ENCODE measurements at places on chromosomes 2 and 18.
A peak's percentile ranks its signal among the peaks of the same experiment; 100 is the strongest.

GRCh38 chr18:32328379-32328778, 138.5 kb downstream of the MEP1B start:
- DNase-seq: no peak

DNA sequence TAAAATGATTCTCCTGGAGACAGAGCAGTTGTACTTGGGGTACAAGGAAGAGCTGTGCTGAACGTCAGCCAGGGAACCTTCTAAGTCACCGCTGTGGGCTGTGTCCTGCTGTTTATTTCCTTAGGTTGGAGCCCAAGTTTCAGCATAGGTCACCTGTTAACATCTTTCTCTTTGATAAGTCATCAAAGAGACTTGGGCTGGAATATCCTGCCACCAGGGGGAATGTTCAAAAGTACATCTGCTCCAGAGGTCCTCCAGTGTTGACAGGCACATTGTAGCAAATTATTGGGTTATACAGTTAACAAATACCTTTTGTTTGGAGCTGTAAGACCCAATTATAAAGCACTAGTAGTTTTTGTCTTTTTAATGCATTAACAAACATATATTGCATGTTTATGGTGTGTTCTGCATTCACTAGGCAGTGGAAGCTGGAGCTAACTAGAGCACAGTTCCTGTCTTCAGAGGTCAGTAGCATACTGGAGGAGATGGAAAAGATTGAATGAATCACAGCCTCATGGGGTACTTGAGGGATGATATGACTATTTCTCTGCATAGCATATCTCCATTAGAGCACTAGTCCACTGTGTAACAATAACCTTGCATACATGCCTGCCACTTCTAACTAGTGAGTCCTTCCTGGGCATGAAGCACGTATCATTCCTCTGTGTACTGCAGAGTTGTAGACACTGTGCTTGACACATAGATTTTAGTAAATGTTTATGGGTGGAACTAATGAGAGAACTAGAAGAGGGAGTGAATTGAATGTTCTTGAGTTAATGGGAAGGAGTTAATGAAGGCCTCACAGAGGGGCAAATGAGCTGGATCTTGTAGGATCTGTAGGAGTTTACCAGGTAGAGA, 182.1 kb downstream of the AGAP1 start:
- no peak for DNase-seq

- DNase-seq: no peak
Measured at GRCh38 chr2:55147531-55147930, 84.6 kb downstream of the CLHC1 start.

DNA sequence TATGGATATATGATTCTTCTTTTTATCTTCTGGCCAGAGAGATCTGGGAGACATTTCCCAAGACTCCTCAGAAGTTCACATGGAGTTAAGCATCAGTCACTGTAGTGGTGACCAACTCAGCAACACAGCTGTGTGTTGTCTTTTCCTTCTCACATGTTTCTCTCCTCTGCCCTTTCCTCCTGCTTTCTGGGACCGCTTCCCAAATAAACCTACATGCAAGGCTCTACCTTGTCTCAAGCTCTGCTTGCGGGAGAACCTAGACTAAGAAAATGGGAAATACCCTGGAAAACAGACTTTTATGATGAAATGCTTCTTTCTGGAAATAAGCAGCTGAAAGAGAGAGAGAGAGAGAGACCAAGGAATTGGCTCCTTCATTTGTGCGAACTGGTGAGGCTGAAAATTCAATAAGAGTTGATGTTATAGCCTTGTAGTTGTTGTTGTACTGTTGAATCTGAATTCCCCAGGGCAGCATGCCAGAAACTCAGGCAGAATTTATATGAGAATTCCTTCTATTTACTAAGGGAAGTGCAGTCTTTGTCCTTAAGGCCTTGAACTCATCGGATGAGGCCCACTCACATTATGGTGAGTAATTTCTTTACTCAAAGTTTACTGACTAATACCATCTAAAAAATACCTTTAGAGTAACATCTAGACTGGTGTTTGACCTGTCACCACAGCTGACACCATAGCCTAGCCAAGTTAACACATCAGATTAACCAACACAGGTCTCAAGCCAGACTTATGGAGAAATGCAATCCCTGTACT, 22.7 kb upstream of the DSC1 start:
- no peak for DNase-seq

DNA sequence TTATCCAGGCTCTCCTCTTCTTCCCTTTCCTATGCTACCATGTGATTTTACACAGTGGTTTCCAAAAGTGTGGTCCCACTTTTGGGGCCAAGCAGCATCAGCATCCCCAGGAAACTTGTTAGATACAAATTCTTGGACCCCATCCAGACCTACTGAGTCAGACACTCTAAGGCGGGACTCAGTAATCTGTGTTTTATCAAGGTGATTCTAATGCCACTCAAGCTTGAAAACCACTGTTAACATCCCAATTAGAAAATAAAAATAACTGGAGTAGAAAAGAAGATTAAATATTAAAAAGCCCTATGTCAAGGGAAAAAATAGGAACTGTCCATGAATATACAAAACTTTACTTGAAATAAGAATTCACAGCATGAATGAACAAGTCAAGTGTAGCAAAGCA, 10.8 kb downstream of the DSG2 start:
- no peak for DNase-seq

DNA sequence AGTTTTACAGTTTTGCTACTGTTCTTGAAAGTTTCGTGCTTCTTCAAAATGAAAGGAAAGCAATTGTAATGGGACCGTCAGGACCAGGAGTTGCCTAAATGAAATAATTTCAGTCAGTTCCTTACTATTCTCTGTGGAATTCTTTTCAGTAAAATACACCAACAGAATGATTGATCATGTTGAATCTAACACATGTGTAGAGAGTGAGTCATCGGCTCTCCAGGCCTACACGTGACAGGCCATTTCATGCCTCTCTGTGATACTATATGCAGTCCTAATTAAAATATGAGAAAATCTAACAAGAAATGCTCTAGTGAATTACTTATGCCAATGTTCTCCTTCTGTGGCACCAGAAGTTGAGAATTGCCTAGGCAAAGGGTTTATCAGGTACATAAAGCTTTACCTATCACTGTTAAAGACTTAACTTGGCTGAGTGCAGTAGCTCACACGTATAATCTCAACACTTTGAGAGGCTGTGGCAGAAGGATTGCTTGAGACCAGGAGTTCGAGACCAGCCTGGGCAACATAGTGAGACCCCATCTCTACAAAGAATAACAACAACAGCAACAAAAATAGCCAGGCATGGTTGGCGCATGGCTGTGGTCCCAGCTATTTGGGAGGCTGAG, 199.4 kb downstream of the LRRTM1 start:
- no peak for DNase-seq

DNA sequence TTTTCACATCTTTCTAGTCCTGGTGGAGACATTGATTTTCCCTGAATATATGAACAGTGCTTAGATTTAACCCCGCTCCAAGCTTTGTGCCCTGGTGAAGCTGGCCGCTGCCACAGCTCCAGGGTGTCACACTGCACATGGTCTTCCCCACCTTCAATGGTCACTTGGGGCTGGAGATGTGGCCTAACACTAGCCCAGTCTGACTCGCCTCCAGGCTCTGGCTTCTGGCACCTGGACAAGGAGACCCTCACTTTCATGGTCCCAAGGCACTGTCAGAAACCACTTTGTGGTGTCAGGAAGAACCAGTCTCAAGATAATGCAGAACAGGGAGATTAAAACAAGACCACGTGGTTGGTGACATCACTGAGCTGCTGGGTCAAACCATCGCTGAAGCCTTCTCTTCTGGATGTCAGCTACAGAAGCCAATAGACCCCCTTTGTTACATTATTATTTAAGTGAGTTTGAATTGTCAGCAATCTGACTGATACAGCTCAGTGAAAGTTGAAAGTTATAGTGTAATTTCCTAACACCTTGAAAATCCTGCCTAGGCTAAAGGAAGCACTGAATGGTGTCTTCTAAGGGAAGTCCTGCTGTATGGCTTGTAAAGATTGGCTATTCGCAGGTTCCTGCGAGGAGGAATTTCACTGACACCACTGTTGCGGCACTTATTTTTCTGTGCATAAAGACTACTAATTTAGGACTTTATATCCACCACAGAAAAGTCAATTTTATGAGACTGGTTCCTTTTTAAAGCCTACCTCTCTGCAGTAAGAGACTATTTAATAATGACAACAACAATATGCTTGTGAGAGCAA, 55.0 kb upstream of the CTDP1 start:
- DNase-seq: no peak

GRCh38 chr2:75667884-75668283, 21.3 kb downstream of the MRPL19 start:
- no peak for DNase-seq

DNA sequence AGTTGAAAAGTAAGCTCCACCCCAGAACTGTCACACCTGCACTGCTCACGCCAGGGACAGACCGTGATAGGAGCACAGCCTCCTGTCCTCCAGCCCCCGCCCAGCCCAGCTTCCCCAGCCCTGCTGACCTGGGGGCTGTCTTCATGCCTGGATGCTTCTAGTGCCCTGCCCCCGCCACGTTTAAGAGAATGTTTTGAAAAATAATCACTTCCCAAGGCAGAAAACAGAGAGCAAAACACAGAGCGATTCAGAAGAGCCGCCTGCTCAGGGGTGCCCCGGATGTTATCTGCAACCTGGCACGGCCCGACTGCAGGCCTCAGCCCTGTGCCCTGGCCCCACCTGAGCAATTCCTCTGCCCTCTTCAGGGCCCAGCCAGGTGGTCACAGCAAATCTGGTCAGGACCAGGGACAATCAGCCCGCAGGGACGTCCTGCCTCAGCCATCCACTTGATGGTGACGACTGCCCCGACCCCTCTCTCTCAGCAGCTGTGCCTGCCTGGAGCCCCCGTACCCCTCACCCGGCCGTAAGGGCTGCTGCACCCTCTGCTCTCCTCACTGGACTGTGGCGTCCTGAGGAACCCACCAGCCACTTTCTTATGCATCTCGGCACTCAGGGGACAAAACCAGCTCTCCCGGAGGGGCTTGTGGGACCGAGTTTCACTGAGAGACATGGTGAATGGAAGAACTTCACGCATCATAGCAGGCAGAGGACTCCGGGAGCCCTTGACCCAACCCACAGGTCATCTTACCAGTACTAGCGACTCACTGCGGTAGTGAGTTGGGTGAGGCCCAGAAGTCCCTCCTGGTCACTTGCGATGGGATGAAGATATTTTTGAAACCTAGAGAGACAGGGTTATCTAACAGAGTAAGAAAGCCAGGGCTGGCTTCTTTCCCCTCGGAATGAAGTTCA, 30.2 kb downstream of the ADI1 start:
- DNase-seq: no peak

GRCh38 chr2:97963880-97964279, 31.9 kb downstream of the TMEM131 start:
- no peak for DNase-seq

DNA sequence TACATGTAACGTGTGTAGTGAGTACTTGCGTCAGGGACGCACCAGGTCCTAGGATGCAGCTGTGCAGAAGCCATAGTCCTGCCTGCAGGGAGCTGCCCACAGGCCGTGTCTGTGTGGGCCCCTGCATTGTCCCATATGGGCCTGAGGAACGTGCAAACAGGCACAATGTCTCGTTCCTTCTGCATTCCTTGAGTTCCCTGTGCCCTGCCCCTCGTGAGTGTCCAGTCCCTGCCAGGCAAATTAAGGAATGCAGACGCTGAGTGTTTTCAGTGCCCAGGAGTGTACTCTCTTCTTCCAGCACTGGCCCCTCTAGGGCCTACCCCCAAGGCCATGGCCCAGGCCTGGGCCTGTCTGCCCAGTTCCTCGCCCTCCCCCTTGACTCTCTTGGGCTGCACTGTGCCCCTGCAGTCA, 61.8 kb downstream of the FAM168B start:
- peak; percentile 17 for DNase-seq
